ENCODE measurements at places on chromosomes 2 and 18.

DNA sequence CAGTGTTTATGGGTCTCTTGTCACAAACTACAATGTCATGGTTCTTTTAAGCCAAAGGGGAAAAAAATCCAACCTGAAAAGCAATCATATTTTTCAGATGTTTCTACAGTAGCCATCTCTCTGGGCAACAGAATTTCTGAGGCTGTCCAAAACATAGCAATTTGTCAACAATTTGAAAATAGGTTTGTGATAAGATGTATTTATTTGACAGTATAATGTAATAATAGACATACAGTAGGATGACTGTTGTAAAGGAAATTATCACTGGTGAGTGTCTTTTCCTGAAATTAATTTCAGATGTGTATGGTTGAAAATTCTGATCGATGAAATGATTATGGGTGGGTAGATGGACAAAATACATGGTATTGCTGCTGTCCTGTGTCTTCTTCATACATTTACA, 1230.1 kb upstream of the CDH2 start:
- no peak for DNase-seq

- no peak for DNase-seq
Measured at GRCh38 chr2:220335591-220335915, 708.1 kb downstream of the SLC4A3 start.

DNA sequence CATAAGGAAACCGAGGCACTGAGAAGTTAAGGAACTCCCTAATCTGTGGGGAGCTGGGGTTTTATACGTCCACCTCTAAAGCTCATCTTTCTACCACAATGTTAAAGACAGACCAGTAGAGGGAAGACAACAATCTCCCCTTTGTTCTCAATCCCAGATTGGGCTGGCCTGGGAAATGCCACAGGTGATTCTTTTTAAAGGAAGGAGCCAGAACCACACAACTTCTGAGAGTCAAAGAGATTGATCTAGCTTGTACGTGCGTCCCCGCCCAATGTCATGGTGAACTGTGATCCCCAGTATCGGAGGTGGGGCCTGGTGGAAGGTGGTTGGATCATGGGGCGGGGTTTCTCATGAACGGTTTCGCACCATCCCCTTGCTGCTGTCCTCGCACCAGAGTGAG, 81.8 kb upstream of the LCLAT1 start:
- DNase-seq = no peak

DNA sequence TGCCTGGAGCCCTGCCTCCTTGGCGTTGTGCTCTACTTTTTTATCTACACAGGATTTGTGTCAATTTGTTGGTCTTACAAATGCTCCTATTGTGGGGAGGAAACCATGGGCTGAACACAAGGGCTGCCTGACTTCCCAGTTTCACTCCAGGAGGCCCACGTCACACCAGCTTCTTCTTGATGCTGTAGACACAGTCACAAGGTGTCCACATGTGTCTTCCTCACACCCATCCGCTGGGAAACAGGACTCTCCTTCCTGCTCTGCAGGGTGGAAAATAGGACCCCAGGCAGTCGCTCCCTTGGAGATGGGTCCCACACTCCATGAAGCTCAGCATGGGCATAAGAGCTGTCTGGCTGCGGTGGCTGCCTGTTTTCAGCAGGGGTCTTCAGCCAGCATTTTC, 468.2 kb downstream of the EPHA4 start:
- no peak for DNase-seq

GRCh38 chr2:38754049-38754448, 2.9 kb upstream of the SRSF7 start:
- DNase-seq = no peak
